ENCODE measurements at places on chromosomes 11 and 22.

- no peak for DNase-seq
These were observed 39.3 kb downstream of the CEP295 start for GRCh38 chr11:93700830-93701229.

- no peak for DNase-seq
These were observed 132.4 kb downstream of the TTC28 start for GRCh38 chr22:28547132-28547842.

- DNase-seq, result no peak
These were observed 670 bp downstream of the MYEOV start for GRCh38 chr11:69294571-69295078.

GRCh38 chr22:27597703-27598444 is 203.7 kb downstream of the MN1 start:
- DNase-seq, result no peak

DNA sequence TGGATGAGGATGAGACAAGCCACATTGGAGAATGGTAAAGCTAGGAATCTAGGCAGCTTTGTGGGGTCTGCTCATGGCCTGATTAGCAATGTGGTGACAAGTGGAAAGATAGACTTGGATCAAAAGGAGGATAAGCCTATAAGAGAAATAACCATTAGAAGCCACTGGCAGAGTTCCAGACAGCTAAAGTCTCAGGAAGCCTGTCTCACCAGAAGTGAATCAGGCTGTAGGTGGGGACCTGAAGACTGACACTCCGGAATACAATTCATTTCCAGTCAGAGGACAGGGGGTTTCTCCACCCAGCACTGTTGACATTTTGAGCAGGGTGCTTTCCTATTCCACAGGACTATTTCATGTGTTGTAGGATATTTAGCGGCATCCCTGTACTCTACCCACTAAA is 129.7 kb downstream of the ARHGAP42 start:
- DNase-seq, result no peak

GRCh38 chr11:116651098-116651736 is 121.6 kb downstream of the BUD13 start:
- DNase-seq, result peak; percentile 22

GRCh38 chr11:10322401-10322800 is 17.5 kb downstream of the ADM start:
- no peak for DNase-seq

GRCh38 chr11:23688835-23689234 is 808.0 kb upstream of the LUZP2 start:
- DNase-seq, result no peak

- DNase-seq, result peak; percentile 49
These were observed 8.7 kb upstream of the DAGLA start for GRCh38 chr11:61671527-61671926.

- no peak for DNase-seq
These were observed 6.6 kb downstream of the PLEKHB1 start for GRCh38 chr11:73652856-73653559.

DNA sequence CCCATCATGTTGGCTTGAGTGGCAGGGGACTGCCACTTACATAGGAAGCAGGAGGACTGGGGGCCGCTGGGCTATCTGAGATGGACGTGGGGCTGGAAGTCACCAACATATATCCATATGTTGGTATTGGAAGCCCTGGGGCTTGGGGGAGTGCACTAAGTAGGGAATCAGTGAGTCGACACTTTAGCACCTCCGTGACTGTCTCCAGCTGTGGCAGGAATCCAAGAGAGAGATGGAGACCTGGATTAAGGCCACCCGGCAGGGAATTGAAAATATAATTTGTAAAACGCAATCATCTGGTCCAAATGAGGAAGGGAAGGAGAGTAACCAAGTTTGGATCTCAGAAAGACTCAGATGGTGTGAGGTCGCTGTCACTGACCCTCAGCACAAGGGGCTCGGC is 68.4 kb downstream of the ELFN2 start:
- no peak for DNase-seq

Data from ecto neural progenitor cell (in vitro differentiated cells).